ENCODE measurements at places on chromosomes 12 and 14. TPM values are rescaled to one million over a fixed set of nuclear protein-coding genes. Genes with fewer than 3 reads are reported as not detected.

GRCh38 chr12:107238296-107238695, 144.9 kb upstream of the CRY1 start:
- no peak for DNase-seq
- no peak overlapping the region for H3K27ac ChIP-seq
- no peaks in the 10 kb centered on the region for H3K36me3 ChIP-seq
- H3K27me3 ChIP-seq = no peaks in the 10 kb centered on the region

DNA sequence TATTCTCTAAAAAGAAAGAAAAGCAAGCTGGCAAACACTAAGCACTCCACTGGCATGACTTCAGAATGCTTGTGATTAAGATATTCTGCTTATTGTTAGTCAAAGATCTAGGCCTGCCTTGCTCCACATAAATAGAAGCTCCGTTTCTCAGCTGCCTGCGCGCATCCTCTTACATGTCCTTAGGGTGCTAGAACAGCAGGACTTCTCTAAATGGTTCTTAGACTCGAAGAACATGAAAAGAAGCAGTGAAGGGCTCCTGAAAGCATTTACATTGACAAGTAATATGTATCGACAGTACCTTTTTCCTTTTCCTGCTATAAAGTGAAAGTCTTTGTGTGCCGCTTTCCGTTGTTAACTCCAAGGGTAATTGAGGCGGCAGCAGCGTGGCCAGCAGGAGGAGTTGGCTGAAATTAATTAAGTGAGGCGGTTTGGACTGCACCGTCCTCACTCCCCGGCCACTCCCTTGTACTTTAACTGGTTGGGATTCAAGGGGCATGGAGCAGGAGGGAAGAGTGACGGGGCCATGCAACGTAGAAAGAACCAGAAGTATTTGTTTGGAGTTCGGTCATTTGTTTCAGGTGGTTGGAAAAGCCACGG, 34.2 kb upstream of the OTX2 start:
- H3K27ac ChIP-seq = no peak overlapping the region
- no peak overlapping the region for H3K4me3 ChIP-seq
- no peaks in the 10 kb centered on the region for H3K4me1 ChIP-seq
- H3K27me3 ChIP-seq = 0 out of 2 replicates have a peak, but pooled peaks cover 4% of the 10 kb centered on the region

DNA sequence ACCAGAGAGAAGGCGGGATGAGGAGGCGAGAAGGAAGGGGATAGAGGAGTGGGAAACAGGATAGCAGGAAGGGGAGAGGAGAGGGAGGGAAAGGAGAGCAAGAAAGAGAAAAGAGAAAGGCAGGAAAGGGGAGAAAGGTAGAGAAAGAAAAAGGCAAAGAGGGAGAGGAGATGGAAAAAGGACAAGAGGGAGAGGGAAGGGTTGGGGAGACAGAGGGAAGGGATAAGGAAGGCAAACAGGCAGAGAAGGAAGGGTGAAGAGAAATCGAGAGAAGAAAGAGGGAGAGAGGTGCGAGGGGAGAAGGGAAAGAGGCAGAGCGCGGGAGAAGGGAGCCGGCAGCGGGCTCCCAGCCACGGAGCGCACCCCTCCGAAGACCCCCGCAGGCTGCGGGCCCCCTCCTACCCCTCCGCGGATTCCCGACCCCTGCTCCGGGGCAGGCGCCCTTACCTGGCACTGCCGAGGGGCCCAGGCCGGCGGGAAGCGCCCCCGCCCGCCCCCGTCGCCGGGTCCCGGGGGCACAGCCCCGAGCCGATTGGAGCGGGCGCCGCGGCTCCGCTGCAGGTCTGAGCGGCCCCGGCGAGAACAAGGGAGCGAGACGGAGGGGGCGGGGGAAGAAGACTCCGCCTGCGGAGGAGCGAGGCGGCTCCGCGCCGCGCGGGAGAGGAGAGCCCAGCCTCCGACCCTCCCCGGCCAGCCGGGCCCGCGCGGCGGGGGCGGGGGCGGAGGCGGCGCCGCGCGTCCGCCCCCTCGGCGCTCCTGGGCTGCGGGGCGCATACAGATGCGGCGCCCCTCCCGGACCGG, at the start of gene CDH24:
TSS of gene CDH24 (minus strand) at position 565 of the 801 bp plus-strand sequence. CDS start 1,787 bp downstream, outside the sequence.
- H3K4me3 ChIP-seq = peak within 1 kb of the TSS; percentile 61
- peaks cover 32% of the 10 kb centered on the region for H3K4me1 ChIP-seq
- H3K36me3 ChIP-seq = peaks cover 41% of the 10 kb centered on the region
- H3K27me3 ChIP-seq = no peaks in the 10 kb centered on the region
- peak; percentile 78 for DNase-seq
- H3K27ac ChIP-seq = peak within 1 kb of the TSS; percentile 26

DNA sequence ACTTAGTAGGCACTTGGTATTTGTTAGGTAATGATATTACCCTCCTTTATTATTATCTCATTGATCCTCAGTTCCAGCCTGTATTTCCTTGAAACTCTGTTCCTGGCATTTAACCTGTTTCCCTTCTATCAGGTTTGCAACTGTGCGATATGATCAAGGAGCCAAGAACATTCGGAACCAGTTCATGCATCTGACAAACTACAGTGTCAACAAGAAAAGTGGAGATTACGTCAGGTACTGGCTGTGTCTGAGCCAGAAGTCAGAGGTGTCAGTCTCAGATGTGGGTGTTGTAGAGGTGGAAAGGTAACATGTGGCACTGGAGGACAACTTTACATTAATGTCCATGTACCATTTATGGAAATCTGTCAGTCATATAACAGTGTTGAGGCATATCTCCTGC, 56.7 kb downstream of the TTLL5 start:
- peaks cover 7% of the 10 kb centered on the region for H3K36me3 ChIP-seq
- no peak overlapping the region for H3K4me3 ChIP-seq
- H3K27me3 ChIP-seq = peaks cover 41% of the 10 kb centered on the region

The KCNA1 gene
- not detected for total RNA-seq

DNA sequence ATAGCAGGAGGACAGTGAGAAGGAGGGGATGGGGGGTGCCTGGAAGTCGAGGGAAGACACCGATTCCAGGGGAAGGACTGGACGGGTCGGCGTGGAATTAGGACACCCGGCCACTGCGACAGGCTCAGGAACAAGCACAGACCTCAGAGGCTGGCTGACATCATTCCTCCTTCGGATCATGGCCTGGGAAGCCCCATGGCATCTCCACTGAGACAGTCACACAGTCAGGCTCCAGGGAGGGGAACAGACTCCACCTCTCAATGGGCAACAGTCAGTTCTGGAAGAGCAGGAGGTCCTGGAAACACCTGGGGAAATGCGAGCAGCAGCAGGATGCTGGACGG, 67.9 kb upstream of the FBRSL1 start:
- no peak for DNase-seq
- no peak overlapping the region for H3K4me3 ChIP-seq
- peaks cover 4% of the 10 kb centered on the region for H3K27me3 ChIP-seq
- no peaks in the 10 kb centered on the region for H3K4me1 ChIP-seq

The PLA2G1B gene
- not detected for total RNA-seq

DNA sequence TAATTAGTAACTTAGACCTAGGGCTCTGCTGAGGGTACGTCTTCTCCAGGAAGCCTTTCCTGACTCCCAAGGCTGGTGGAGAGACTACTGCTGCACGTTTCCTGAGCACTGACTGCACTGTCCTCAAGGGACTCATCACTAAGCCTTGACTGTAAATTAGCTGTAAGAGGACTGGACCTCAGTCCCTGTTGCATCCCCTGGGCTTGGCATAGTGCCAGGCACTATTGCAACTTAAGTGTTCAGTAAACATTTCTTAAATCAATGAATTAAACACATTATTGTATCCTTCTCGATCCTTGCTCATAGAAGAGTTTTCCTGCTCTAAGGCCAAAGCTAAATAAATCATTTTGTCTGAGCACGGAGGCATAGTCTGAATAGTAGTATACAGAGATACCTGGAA, 31.9 kb upstream of the IFNG-AS1 start:
- no peaks in the 10 kb centered on the region for H3K4me1 ChIP-seq
- H3K36me3 ChIP-seq = no peaks in the 10 kb centered on the region
- DNase-seq = no peak
- no peak overlapping the region for H3K27ac ChIP-seq
- no peaks in the 10 kb centered on the region for H3K27me3 ChIP-seq
- no peak overlapping the region for H3K4me3 ChIP-seq

DNA sequence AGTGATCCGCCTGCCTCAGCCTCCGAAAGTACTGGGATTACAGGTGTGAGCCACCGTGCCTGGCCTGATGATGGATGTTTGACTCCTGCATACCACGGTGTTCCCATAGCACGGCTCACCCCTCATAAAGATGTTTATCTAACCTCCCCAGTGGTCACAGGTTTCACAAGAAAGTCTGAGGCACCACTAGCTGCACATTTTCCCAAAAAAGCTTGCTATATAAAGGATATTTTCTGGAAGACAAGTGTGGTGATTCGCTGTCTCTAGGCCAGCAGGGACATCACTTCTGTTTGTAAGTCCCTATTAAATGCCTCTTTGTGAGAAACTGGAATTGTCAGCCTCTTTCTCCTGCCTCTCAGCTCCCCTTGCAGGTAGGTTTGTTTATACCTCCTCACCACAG, 18.3 kb downstream of the PLEK2 start:
- H3K27me3 ChIP-seq = no peaks in the 10 kb centered on the region
- no peak overlapping the region for H3K4me3 ChIP-seq
- no peak for DNase-seq
- peaks cover 16% of the 10 kb centered on the region for H3K36me3 ChIP-seq
- no peak overlapping the region for H3K27ac ChIP-seq
- H3K4me1 ChIP-seq = peaks cover 4% of the 10 kb centered on the region

The SCN8A gene
- 4.3 TPM for total RNA-seq

The NINJ2 gene
- total RNA-seq = not detected

- no peak overlapping the region for H3K27ac ChIP-seq
- no peak for DNase-seq
- H3K27me3 ChIP-seq = no peaks in the 10 kb centered on the region
- H3K4me3 ChIP-seq = no peak overlapping the region
- H3K36me3 ChIP-seq = no peaks in the 10 kb centered on the region
Observed at GRCh38 chr12:102756530-102756929, 160.5 kb downstream of the PAH start.

DNA sequence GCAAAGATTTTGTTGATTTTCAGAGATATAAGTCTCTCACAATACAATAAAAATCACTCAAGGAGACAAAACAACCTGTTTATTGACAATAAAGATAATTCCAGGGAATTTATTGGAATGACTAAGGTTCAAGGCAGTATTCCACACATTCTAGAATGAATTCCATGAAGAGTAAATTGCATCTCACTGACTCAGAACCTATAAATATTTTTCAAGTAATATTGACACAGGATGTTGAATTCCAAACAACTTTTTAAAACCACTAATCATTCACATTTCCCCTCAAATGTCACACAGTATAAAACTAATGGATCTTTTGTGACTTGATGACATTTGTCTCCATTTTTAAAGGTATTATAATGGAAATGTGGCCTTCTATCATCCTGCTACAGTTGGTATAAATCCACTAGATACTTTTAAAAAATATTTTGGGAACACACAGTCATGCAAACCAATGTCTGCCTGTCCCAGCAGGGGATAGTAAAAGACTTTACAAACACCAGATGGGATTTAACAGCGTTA, 42.1 kb upstream of the LGR5 start:
- no peaks in the 10 kb centered on the region for H3K27me3 ChIP-seq
- no peak overlapping the region for H3K4me3 ChIP-seq
- no peak overlapping the region for H3K27ac ChIP-seq
- 0 out of 2 replicates have a peak, but pooled peaks cover 3% of the 10 kb centered on the region for H3K4me1 ChIP-seq
- no peaks in the 10 kb centered on the region for H3K36me3 ChIP-seq

The PTPRB gene
- total RNA-seq = 4.5 TPM

DNA sequence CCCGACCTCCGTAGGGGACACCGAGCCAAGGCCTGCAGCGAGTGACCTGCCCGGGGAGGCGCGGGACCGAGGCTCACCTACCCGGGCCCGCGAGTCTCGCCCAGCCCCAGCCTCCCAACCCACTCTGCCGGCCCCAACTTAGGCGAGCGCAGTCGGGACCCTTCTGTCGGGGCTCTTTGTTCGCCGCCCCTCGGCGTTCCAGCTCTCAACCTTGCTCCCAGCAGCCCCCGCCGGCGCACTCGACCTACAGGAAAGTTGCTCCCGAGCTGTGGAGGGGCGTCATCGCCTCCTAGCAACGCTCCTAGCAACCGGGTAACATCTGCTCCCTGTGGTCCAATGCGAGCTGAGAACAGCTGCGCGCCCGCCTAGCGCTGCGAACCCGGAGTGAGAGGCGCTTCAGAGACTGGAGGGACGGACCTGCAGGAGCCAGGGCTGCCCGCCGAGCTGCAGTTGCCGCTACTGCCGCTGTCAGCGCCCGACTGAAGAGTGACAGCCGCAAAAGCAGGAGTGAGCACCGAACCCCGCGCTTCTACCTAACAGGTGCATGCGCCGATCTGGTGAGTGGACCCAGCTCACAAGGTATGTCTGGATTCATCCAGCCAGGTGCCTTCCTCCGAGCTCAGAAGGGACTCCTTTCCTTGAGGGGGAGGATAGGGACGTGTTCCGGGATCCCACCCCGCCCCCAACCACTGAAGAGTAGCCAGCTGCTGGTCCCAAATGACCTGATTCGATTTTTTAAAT, 355.0 kb downstream of the SNAPC1 start:
- H3K4me3 ChIP-seq = no peak overlapping the region
- no peaks in the 10 kb centered on the region for H3K36me3 ChIP-seq
- DNase-seq = peak; percentile 49
- H3K27ac ChIP-seq = no peak overlapping the region

The KIF26A gene
- total RNA-seq = 0.05 TPM

The SIX1 gene
- total RNA-seq = 3.7 TPM

The SLC6A15 gene
- 0.18 TPM for total RNA-seq

- H3K4me1 ChIP-seq = peaks cover 44% of the 10 kb centered on the region
- no peak overlapping the region for H3K4me3 ChIP-seq
- H3K27ac ChIP-seq = no peak overlapping the region
Observed at GRCh38 chr12:50566066-50566465, 61.3 kb downstream of the DIP2B start.

DNA sequence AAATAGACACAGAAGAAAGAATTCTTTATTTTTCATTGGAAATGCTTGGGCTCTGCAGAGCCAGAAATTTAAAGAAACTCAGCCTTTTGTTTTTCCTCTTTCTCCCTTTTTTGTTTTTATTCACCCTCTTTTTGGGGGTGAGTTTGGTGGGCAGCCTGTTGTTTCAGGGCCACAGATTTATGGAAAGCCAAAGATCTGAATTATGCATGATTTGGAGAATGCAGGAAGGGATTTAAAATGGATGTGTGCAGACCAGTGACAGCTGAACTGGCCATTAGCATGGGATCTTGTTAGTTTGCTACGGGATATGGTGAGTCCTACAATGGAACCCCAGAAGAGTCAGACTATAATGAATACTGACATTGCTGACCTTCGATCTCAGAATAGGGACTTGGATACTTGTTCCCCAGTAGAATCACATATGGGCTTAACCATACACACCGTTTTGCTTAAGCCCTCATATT, 7.7 kb upstream of the ATXN2 start:
- no peak overlapping the region for H3K4me3 ChIP-seq
- no peak for DNase-seq
- H3K4me1 ChIP-seq = no peaks in the 10 kb centered on the region

The IL22 gene
- total RNA-seq = not detected

- H3K27ac ChIP-seq = no peak overlapping the region
- no peaks in the 10 kb centered on the region for H3K27me3 ChIP-seq
- DNase-seq = no peak
- peaks cover 4% of the 10 kb centered on the region for H3K4me1 ChIP-seq
Observed at GRCh38 chr12:53664936-53665335, 10.9 kb downstream of the ATP5MC2 start.

DNA sequence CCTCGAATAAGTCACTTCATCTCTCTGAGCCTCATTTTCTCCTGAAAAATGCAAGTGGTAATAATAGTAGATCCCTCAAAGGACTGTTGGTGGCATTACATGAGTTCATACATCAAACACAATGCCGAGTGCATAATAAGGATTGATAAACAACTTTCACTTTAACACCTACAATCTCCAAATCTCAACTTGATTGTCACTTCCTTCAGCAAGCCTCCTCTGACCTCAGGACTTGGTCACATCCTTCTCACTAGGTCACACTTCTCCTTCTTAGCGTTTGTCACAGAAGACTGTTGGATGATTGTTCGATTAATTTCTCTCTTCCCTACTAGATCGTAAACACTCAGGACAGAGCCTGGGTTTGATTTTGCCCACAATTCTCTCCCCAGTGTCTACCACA, 7.9 kb upstream of the PRKAB1 start:
- no peak overlapping the region for H3K27ac ChIP-seq
- no peaks in the 10 kb centered on the region for H3K36me3 ChIP-seq
- no peak for DNase-seq

The C1R gene
- 45.7 TPM for total RNA-seq
